CD4-positive, alpha-beta T cell treated with Interferon alpha-2 for 1 hour (primary cell): ENCODE measurements at places on chromosomes 11 and 22.

GRCh38 chr11:76910620-76911414 lies 50.1 kb downstream of the ACER3 start:
- no peak for DNase-seq

GRCh38 chr11:284105-285020 lies 4.6 kb upstream of the PGGHG start:
- no peak for DNase-seq

- no peak for DNase-seq
Observed at GRCh38 chr22:31509061-31509762, 12.9 kb downstream of the SFI1 start.

DNA sequence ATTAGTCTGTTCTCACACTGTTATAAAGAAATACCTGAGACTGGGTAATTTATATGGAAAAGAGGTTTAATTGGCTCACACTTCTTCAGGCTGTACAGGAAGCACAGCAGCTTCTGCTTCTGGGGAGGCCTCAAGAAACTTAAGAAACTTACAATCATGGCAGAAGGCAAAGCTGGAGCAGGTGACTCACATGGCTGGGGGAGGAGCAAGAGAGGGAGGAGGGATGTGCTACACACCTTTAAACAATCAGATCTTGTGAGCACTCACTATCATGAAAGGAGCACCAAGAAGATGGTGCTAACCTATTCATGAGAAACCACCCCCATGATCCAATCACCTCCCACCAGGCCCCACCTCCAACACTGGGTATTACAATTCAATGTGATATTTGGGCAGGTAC lies 381.6 kb downstream of the ETS1 start:
- no peak for DNase-seq

GRCh38 chr22:26573026-26573662 lies 16.8 kb downstream of the TPST2 start:
- DNase-seq, result peak; percentile 52

GRCh38 chr11:1461826-1462697 lies 24.5 kb downstream of the MOB2 start:
- DNase-seq, result no peak

GRCh38 chr11:114209343-114209742 lies 86.9 kb upstream of the NNMT start:
- no peak for DNase-seq

GRCh38 chr11:62024936-62025486 lies 57.6 kb upstream of the FTH1 start:
- DNase-seq, result no peak

GRCh38 chr22:32100711-32101110 lies 57.6 kb downstream of the SLC5A1 start:
- DNase-seq, result no peak

- no peak for DNase-seq
Observed at GRCh38 chr11:102762361-102762767, 18.1 kb downstream of the MMP10 start.

DNA sequence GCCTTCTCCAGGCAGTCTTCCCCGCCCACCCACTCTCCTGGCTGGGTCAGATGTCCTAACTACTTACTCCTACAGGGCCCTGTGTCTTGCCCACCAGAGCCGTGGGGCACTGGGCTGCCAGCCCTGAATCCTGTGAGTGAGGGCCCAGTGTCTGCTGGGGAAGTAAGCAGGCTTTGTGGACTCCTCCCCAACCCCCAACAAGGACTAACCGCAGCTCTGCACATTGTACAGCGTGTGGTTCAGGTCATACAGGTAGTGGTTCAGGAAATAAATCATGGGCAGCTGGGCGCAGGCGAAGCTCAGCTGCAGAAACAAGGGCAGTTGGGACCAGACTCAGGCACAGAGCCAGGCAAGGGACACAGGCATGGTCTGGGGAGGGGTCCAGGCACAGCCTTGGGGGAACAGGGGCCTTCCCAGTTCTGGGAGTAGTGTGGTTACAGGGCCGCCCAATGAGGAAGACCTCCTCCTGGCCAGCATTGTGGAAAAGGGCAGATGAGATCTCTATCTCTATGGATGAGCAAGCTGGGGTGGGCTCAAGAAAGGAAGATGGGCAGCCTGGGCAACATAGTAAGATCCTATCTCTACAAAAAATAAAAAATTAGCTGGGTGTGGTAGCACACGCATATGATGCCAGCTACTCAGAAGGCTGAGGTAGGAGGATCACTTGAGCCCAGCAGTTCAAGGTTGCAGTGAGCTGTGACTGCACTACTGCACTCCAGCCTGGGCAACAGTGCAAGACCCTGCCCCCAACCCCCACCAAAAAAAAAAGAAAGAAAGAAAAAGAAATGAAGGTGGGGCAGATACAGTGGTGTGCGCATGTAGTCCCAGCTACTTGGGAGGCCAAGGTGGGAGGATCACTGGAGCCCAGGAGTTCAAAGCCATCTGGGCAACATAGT lies 5.5 kb downstream of the UNC93B1 start:
- DNase-seq, result peak; percentile 16

GRCh38 chr11:76248210-76248609 lies 41.9 kb upstream of the WNT11 start:
- DNase-seq, result no peak

- no peak for DNase-seq
Observed at GRCh38 chr11:36450110-36450572, 59.9 kb downstream of the TRAF6 start.

GRCh38 chr22:49092716-49093115 lies 735.0 kb downstream of the BRD1 start:
- no peak for DNase-seq

- DNase-seq, result no peak
Observed at GRCh38 chr11:108562746-108563581, 30.6 kb downstream of the EXPH5 start.

DNA sequence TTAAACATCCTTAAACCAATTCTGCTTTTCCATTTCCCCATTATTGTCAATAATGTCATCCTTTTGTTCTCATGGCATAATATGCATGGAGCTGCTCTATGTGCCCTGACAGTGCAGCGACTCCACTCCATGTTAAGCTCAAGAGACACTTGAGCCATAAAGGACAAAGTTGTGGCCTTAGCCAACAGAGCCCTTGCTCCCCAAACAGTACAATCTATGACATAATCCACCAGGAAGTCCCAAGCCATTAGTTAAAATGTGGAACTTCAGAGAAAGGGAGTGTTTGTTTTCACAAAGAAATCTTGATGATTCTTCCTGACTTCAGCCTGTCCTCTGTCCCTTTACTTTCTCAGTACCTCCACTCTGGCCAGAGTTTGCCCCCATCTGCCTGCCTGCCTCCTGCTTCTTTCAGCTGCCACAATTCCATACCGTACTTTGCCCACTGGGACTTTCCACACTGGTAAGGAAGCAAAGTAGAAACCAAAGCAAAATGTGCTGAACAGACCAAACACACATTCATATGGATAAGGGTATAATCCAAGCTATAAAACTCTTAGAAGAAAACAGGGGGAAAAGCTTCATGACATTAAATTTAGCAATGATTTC lies 46.3 kb upstream of the ZC3H12C start:
- DNase-seq, result no peak

- no peak for DNase-seq
Observed at GRCh38 chr11:64903291-64903833, 13.6 kb downstream of the ATG2A start.

DNA sequence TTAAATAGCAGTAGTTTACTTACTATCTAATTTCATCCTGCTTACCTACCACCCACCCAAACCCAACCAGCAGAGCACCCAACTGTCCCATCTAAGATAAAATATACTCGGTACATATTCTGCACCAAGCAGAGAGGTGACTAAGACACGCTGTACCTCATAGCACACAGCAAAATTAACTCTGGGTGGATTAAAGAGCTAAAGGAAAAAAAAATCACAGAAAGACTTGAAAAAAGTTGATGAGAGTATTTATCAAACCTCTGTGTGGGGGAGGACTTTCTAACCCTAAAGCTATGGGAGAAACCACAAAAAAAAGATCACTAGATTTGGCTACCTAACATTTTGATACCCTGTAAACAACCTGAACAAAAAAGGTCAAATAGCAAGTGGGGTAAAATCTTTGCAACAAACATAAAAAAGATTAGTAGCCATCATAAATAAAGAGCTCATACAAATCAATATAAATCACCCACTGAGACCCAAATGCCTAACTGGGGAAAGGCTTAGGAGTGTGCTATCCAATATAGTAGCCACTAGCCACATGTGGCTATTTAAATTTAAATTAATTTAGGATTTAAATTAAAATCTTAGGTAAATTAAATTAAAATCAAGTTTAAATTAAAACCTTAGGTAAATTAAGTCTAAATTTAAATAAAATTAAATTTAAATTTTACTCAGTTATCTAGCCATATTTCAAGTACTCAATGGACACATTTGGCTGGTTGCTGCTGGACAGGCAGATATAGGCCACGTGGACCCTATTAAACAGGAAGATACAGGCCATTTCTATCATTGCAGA lies 25.6 kb upstream of the CD5 start:
- no peak for DNase-seq

- DNase-seq, result no peak
Observed at GRCh38 chr22:45843031-45843430, 133.9 kb downstream of the WNT7B start.

GRCh38 chr11:122883646-122883979 lies 1.1 kb downstream of the JHY start:
- no peak for DNase-seq

DNA sequence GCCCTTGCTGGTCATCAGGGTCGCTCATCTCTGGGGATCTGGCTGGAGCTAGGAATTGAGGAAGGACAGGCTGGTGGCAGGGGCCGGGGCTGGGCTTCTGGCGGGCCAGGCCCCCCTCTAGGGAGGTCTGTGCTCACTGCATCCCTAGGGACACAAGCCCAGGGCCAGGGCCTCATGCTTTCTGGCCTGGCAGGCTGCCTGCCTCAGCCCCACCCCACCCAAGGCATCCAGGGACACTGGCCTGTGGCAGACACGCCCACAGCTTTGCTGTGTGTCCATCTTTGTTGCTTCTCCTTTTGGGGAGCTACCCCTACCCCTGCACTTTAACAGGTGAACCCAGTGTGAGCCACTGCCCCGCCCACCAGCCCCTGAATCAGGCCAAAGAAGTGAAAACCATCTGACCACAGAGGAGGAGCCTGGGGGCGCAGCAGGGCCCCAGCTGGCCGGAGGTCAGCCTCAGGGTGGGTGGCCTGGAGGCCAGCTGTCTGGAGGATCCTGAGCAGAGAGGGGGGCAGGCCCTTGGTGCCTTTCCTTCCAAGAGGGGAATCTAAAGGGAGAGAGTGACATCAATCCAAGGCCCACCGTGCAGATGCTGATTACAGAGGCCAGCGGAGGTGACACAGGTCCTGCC lies 26.8 kb upstream of the CELSR1 start:
- no peak for DNase-seq

GRCh38 chr22:31126869-31127175 lies 4.1 kb downstream of the INPP5J start:
- no peak for DNase-seq

DNA sequence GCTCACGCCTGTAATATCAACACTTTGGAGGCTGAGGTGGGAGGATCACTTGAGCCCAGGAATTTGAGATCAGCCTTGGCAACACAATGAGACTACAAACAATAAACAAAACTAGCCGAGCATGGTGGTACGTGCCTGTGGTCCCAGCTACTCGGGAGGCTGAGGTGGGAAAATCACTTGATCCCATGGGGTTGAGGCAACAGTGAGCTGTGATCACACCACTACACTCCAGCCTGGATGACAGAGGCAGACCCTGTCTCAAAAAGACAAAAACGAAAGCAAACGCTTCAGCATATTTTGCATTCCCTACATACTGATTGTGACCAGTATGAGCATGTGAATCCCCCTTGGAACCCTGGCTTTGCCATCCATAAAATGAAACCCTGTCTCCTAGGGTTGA lies 33.9 kb upstream of the MN1 start:
- DNase-seq, result no peak

GRCh38 chr22:25077964-25078363 lies 121.7 kb upstream of the CRYBB3 start:
- no peak for DNase-seq
